ENCODE measurements at places on chromosomes 2 and 18.

DNA sequence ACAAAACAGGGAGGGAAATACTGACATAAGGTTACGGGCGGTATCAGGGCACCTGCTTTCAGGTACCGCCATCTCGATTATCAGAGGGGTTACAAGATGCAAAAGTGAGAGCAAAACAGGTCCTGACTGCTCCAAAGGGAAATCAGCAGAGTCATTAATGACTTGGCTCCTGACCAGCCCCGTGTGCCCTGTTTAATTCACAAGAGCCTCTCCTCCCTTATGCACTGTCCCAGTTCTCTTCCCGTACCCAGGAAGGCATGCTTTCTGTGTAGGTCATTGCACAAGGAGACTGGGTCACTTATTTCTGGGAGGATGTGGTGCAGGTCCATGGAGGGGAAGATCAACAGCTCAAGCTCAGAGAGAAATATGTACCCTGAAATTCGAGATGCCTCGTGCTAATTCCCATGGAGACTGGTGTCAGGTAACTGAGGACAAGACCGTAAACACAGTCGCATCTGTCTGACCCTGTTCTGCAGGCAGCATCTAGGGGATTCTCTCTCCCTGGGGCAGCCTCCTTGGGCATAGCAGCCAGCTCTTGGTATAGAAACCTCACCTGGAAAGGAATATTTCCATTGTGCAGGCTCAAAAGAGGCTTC lies 79.9 kb downstream of the HNRNPLL start:
- DNase-seq, result no peak

GRCh38 chr18:79607361-79607952 lies 72.1 kb upstream of the CTDP1 start:
- DNase-seq, result no peak

GRCh38 chr2:241726459-241726858 lies 8.0 kb upstream of the D2HGDH start:
- no peak for DNase-seq

- no peak for DNase-seq
Observed at GRCh38 chr2:160428405-160428763, 65.2 kb downstream of the RBMS1 start.

- no peak for DNase-seq
Observed at GRCh38 chr2:145116056-145116455, 596.1 kb upstream of the ZEB2 start.

DNA sequence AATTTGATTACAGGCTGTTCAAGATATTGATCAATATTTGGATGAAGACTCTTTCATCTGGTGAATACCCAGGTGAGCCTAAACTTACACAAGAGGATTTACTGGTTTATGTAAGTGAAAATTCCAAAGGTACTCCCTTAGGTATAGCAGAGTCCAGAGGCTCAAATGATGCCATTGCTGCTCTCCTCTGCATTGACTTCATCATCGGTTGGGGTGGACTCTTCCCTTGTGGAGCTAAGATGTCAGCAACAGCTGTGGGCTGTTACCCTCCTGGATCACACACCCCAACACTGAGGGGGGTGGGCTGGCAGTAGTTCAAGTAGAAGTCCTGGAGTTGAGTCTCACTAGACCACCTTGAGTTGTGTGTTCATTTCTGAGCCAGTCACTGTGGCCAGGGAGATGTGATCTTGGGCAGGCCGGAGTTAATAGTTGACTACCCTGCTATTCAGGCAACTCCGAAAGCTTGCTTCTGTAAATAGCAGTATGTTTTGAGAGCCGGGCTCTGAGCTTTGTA lies 236.9 kb downstream of the PTPRM start:
- no peak for DNase-seq

DNA sequence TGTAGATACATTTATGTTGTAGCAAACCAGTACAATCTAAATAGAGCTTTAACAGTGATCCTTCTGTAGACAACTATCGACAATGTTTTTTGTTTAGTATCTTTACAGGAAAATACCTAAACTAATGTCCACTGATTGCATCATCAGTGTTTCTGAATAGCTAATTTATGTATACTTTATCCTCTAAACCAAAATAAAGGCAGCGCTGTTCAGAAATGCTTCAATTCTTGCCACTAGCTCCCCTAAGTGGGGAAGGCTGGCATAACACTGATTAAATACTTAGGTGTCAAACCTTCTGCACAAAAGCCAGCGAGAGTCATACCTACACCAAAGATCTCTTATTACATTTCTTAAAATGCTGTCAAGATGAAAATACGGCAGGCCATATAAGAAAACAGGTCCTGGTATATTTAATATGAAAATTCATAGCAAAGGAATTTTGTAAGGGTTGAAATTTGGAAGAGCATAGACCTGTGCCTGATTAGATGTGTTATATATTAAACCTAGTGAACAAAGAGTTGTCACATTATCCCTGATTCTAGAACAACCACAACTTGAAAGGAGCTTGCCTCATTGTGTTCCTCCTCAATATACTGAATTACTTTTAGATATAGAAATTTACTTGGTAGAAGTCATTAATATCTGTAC lies 1693.4 kb upstream of the SLC39A10 start:
- peak; percentile 14 for DNase-seq

- no peak for DNase-seq
Observed at GRCh38 chr2:63785096-63785495, 56.6 kb upstream of the UGP2 start.

DNA sequence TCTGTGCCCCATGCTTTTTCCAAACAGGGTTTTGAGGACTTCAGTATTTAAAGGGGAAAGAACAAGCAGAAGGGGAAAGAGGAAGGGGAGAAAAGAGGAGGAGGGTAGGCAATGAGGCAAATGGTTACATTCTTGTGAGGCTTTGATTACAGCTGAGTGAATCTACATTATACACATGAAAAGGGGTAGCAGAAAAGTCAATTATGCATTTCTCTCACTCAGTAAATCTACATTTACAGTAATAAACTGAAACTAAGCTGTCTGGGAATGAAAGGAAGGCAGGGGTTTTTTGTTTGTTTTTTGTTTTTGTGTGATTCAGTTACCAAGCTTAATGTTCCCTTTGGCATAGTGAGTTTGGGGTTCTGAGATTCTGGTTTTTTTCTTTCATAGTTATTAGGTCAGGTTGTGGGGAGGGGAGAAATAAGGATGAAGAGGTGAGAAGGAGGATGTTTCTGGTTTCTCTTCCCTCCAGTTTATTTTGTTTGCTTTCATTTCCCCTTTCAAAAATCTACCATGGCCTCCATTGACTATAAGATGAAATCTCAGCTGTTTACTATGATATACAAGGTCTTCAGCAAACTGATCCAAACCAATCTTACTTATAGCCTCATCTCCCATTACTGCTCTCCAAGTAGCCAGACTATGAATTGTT lies 18.7 kb downstream of the C18orf63 start:
- DNase-seq, result no peak

- DNase-seq, result no peak
Observed at GRCh38 chr18:57837917-57838548, 34.9 kb upstream of the ATP8B1 start.

- no peak for DNase-seq
Observed at GRCh38 chr2:156663757-156664409, 227.7 kb downstream of the GPD2 start.

DNA sequence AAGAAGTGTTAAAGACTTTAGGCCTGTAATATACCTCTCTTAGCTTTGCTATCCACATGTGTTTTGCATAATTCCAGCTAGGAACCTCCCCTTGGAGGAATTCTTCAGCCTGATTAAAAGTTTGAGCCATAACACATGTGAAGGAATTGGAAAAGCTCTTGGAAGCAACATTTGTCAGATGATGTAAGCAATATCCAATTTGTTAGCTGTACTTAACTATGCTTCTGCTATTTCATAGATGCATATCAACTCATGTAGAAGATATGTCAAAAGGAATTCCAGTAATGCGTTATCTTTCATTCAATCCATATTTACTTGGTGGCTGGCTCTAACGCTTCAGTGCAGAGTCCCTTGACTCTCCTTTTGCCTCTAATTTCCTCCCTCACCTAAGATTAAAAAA lies 46.2 kb downstream of the PKP4 start:
- DNase-seq, result no peak

DNA sequence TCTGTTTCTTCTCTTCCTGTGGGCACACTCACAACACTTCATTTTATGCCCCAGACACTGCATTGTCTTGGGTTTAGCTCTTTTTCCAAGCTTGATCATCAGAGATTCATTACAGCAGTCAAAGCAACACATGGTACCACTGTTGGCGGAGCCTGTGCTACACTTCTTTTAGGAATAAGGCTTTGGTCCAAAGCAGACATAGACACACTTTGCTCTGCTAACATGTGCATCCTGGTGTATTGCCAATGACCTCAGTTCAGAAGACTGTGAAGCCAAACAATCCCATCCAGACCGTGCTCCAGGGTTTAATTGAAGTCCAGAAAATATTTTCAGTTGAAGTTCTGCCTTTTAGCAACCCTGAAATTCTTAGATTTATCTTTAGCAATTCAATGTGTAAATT lies 354.6 kb upstream of the RAB12 start:
- no peak for DNase-seq

DNA sequence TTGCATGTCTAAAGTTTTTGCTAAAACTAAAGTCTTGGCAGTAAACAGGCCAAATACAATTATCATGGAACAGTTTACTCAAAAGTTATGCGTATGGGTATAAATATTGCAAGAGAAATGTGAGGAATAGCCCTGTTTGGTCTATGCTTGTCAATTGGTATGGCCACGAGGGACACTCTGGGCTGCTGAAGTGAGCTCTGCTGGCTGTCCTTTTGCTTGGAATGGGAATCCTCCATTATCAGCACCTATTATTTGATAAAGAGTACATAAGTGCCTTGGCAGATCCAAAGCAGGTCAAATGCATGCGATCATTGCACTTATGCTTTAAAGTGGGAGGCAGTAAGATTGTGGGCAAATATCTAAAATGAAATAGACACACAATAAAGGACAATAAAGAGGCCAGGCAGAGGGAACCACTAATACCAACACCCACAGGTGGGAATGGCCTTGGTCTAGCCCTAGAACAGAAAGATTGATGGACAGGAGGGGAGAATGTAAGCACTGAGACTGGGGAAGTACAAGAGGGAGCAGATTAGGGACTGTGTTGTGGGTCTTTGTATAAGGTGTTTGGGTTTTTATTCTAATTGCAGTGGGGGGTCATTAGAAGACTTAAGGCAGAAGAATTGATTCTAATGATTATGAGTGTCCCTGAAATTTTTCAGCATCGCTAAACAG lies 60.0 kb upstream of the NOSTRIN start:
- no peak for DNase-seq

DNA sequence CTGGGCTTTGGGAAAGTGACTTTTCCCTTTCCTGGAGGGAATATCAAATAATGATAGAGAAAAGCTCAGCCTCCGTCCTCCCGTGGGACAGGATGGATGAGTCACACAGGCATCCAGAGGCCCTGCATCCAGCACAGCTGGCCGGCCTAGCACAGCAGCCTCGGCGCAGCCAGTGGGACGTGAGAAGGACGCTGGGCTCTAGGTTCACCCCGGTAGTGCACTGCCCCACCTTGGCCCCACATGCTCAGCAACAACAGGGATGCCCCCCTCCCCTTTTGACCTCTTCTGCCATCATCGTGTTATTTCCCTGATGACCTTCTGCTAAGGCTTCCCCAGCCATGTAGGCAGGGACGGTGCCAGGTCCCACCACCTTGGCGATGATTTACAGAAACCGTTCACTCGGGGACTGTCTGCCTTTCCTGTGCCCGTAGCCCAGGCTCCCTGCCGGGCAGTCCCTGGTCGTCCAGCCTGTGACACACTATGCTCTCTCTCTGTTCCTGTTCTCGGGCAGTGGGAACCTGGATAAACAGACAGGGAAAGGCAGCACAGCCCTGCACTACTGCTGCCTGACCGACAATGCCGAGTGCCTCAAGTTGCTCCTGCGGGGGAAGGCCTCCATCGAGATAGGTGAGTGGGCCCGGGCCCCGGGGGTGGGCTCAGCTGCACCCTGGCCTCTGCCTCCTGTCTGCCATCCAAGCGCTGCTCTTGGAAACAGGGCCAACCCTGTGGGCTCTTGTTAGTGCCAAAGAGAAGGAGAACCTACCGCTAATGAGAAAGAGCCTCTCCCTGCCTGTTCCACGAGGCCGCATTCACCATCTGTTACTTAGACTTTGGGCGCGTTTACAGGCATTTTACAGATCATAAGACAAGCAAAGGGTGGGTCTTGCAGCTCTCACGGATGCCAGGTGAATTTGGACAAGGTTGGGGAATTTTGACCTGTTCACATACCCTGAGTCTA lies 44.6 kb downstream of the ITGB1BP1 start:
- DNase-seq, result peak; percentile 86
